H7 (cell line): ENCODE measurements at places on chromosomes 6 and 20. TPM values are rescaled to one million over a fixed set of nuclear protein-coding genes. Genes with fewer than 3 reads are reported as not detected.

Gene NKX2-2
- total RNA-seq: 0.45 TPM in 1 of 2 replicates, not detected in the other

DNA sequence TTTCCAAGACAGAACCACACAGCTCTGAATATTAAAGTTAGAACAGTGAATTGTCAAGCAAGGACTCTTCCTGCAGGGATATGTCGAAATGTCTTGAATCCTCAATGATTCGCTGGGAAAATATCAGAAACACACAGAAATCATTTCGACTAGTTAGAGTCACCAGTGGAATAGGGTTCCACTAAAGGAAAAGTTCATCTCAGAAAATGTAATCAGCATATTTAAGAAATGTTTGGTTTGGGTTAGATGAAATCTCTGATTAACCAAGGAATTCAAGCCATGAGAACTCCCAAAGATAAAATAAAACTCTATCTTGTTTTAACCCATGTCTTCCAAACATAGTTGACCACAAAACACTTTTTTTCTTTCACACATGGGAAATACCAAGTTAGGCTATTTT, 621.0 kb upstream of the NRSN1 start:
- DNase-seq: no peak

Gene LAMA2
- total RNA-seq: 2.2 and 2.8 TPM in 2 replicates

DNA sequence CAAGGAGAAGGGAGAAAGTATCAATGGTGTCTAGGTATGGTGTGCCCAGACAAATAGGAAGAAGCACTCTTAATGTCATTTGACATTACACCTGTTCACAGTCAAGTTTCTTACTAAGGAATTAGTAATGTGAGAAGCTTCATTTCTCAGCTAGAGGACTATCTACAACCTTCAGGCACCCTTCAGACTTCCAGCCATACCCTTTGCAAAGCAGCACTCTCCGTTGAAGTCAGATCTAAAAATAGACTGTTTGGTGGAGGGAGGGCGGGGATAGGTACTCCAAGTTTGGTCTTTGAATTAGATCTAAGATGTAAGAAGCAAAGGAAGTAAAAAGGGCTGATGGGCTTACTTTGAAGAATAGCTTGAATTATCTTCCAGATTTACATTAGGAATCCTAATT, 311.1 kb downstream of the SLC35F1 start:
- no peak for DNase-seq

GRCh38 chr6:86118271-86118670, 475.6 kb upstream of the SYNCRIP start:
- DNase-seq: no peak

DNA sequence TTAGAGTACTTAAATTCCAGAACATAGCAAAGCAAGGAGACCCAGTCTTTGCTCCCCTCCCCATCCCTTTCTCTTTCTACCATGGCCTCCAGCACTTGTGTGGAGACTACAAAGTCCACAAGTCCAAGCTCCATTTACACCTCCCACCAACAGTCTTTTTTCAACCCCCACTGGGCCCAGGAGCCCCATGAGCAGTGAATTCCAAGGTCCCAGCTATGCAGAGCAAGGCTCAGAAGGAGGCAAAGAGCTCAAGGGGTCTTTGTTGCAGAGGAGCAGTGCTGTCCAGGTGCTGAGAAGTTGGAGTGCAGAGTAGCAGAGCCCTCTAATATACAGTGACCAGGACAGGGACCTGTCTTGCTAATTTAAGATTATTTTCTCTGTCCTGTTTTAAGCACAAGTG, 9.0 kb downstream of the PAK5 start:
- DNase-seq: peak; percentile 10

Gene RAD21L1
- not detected in 2 replicates for total RNA-seq

- DNase-seq: no peak
Observed at GRCh38 chr6:22653980-22654610, 84.7 kb downstream of the HDGFL1 start.

Gene CLPSL1
- not detected in 2 replicates for total RNA-seq

- no peak for DNase-seq
Observed at GRCh38 chr6:42295677-42296076, 78.0 kb upstream of the MRPS10 start.

GRCh38 chr20:40562031-40562430, 127.0 kb downstream of the MAFB start:
- peak; percentile 36 for DNase-seq

Gene LY6G6F
- total RNA-seq: not detected in 2 replicates

DNA sequence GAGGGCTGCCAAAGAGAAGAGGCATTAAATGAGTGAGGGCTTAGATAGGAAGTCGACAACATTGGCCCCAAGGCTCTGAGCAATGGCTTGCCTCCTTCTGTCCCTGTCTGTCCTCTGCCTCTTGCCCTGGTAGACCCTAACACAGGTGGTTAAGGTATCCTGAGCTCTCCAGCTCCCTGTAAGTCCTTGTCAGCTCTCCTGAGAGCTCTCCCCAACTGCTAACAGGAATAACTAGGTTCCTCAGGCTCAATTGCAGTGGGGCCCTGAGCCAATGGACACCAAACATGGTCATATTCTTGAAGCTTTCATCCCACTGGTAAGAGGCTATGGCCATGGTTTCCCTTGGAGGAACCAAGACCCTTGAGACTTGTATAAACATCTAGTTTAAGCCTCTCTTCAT, 5.0 kb upstream of the CPNE1 start:
- DNase-seq: no peak

- DNase-seq: no peak
Observed at GRCh38 chr6:21457647-21458046, 135.9 kb upstream of the SOX4 start.

Gene GPLD1
- total RNA-seq: 2.0 and 2.5 TPM in 2 replicates

DNA sequence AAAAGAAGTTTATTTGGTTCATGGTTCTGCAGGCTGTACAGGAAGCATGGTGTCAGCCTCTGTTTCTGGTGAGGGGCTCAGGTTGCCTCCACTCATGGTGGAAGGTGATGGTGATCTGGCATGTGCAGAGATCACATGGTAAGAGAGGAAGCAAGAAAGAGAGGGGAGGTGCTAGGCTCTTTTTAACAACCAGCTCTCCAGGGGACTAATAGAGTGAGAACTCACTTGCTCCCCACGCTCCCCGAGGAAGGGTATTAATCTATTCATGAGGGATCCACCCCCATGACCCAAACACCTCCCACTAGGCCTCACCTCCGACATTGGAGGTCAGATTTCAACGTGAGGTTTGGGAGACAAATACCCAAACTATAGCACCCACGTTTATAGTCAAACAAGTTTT, 4.0 kb upstream of the GJB7 start:
- no peak for DNase-seq

DNA sequence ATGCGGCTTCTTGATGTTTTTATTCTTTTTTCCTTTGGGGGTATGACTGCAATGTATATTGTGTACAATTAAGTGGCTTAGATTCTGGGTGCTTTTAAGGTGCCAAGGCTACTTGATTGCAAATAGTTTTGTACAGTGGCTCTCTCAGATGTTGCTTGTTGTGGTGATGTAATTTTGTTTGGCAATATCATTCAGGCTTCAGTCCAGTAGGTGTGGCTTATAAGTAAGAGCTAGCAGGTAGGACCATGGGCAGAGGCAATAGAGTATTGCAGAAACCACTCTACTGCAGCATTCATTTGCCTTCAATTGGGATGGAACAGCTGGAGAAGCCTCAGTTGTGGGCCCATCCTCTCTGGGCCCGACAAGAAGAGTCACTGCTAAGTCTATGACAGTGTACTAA, 407.9 kb upstream of the MAN1A1 start:
- DNase-seq: no peak

GRCh38 chr6:217048-217659, 75.1 kb upstream of the DUSP22 start:
- peak; percentile 91 for DNase-seq

Gene RAET1E
- not detected in 2 replicates for total RNA-seq
